HFFc6 (cell line): ENCODE measurements at places on chromosomes 1 and 21.

DNA sequence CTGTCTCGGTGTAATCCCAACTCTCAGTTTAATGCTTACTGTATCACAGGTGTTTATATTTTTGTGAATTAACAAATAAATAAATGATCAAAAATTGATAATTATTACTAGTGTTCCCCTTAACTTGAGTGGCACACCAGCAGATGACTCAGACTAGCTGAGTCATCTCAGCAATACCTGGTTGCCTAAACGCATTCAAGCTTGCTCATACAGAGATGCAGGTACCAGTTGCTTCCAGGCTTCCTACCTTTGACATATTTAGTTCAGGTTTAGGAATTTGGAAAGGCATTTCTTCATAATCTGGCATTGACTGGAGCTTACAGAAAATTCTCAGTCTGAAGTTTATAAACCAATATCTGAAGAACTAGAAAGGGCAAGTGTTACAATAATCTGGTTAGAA, 78.9 kb upstream of the LMO4 start:
- no peak for DNase-seq

DNA sequence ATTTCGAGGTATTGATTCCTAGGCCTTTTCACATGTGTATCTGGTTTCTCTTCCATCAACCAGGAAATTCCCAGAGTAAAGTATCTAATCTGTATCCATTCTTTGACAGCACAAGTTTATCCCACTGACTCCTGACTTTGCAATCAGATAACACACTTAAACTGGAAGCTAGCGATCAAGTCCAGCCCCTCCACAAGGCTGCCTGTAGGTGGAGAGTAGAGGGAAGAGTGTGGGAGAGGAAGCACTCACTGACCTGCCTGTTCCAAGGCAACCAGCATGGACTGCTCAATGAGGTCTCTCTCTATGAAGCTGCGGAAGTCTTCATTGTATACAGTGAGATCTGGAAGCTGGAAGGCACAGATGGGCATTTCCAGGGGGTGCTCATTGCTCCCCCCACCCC, 30.4 kb upstream of the MTMR11 start:
- DNase-seq, result no peak

DNA sequence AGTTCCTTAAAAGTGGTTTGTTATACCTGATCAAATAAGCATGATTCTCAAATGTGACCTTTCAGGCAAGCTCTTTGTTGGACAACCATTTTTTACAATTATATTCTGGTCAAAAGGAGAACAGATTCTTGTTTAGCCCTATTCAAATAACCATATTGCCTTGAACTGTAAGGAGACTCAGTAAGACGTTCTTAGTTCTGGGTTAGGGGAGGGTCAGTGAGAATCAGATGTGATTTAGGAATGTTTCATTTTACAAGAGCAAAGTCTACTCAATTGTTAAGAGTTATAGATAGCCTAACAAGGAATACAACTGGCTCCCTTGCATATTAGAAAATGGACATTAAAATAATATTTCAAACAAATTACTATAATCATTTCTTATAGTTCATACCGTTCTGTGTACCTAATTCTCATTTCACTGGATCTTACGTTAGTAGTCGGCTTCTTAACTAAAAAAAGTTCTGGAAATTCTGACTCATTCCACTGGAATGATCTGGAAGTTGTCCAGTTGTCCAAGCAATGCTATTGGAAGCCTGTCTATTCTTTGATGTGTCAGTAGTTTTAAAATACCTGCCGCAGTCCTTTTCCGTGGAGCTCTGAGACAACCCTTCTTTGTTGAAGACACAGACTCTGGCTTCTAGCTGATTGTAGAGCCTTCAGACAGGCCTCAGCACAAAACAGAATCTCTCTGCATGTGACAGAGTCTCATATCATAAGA, 88.8 kb downstream of the MAST2 start:
- peak; percentile 90 for DNase-seq

GRCh38 chr1:107795994-107796393, 169.0 kb downstream of the VAV3 start:
- DNase-seq, result no peak

- DNase-seq, result no peak
These were observed 230.1 kb downstream of the SRGAP2C start for GRCh38 chr1:121414905-121415304.

DNA sequence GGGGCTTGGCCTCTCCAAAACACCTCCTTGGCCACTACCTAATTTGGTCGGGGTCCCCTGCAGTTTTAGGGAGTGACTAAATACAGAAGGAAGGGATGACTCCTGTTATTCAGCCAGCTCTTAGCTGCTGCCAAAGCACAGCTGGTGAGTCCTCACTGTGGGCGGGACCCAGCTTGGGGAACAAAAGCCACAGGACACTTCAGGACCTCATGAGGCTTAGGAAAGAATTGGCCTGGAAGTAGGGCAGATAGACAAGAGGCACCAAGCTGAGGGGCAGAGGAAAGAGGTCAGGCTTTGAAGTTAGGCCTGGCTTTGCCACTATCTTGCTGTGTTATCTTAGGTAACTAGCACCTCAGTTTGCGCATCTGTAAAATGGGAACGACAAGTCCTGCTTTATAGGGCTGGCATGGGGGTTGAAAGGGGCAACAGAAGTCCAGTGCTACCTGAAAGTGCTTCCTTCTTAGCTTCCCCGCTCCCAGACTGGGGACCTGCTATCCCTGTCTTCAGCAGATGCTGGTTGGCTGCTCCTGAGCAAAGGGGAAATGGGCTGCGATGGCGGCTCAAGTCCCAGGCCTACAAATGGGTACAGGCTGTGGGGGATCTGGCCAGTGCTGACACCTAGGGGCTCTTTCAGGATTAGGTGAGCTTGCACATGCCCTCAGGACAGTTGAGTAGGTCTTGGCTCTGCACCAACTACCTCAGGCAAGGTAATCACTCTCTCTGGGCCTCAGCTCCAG, 15.7 kb downstream of the IFI6 start:
- peak; percentile 68 for DNase-seq

DNA sequence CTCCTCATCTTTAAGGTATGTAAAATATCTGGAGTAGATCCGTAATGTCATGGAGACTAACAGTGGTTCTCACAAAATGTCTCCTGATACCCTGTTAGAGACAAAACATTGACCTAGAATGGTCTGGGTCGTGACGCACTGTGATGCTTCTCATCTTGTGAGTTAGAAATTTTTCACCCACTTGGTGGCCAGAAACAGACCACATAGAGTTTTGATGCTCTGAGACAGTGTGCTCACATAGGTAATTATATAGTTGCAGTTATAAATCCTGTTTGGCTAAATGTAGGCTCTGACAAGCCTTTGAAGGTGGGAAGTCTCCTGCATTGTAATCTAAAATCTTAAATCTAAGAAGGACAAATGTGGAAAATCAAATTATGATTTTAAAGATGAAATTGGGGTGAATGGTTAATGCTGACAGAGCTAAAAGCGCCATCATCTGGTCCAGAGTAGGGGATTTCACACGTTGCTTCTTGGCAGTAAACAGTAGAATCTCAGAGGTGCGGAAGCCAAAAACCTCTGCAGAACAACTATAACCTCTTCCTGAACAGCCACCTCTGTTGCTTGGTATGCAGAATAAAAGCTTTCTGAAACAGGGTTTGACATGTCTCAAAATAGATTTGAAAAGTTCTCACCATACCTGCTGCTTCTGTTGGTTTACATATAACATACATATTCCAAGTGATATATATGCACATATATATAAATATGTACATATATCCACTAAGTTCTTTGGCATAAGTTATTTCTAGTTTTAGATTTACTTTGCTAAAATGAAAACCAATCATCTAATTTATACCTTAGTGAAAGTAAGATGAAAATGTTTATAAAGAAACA, 17.1 kb downstream of the RPAP2 start:
- DNase-seq, result no peak

- DNase-seq, result peak; percentile 11
These were observed 38.9 kb upstream of the ZBTB18 start for GRCh38 chr1:244012202-244012601.

DNA sequence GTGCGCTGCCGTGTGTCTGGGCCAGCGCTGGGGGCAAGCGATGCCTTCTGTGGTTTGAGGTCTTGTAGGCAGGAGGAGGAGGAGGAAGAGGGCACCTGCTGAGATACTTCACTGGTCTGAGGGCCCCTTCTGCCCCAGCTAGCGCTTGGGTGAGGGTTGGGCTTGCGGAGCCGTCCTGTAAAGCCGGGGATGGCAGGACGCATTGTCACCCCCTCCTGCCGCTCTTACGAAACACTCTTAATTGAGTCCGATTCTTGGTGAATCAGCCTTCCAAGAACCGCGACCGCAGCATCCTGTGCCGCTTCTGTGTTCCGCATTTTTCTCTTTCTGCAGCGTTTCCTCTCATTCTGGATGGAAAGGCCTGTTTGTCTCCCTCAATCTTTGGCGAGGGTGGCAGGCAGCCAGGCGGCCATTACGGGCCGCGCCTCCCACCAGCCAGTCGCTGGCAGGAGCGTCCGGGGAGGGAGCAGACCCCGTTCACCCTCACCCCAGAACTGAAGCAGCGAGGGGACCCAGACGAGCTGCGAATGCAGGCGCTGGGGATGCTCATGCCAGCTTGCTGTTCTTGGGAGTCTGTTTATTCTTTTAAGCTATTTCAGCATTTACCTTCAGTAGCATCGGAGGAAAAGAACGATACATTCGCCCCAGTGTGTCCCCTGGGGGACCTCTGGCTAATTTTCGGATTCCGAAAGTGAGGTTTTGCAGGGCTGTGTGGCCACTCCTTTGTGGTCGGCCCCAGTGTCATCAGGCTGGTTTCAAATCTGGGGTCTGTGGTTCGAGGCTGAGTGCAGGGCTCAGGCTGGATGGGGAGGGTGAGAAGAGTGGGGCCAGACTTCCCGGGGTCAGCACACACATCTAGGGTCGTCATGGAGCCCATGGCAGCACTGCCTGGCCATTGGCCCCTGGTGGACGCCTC, 62.7 kb downstream of the SKI start:
- DNase-seq, result peak; percentile 96

- DNase-seq, result peak; percentile 29
These were observed 53.1 kb upstream of the HMCN1 start for GRCh38 chr1:185681034-185681633.

DNA sequence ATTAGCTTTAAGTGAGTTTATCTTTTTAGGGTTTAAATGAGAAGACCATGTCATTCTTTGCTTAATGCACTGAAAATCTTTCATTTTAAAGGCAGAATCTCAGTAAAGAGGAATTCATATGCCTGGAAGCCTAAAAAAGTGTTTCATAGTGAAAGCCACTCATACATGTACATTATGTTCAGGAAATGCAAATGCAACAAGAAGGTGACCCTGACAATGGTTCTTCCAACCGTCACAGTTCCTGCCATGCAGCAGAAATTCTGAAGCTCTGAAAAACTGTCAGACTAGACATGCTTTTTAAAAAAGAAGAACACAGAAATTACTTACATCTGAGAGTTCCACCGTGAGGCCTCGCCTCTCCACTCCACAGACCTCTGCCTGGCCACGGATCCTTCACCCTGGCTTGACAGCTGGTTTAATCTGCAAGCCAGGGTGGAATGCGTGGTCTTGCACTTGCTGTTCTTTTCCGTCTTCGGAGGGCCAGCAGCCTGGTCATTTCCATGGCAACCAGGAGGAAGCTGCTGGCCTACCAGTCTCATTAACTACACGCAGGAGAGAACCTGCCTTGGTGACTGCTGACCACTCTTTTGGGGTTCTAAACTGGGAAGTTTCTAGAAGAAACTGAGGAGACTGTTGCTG, 41.8 kb upstream of the PAXBP1 start:
- DNase-seq, result no peak

DNA sequence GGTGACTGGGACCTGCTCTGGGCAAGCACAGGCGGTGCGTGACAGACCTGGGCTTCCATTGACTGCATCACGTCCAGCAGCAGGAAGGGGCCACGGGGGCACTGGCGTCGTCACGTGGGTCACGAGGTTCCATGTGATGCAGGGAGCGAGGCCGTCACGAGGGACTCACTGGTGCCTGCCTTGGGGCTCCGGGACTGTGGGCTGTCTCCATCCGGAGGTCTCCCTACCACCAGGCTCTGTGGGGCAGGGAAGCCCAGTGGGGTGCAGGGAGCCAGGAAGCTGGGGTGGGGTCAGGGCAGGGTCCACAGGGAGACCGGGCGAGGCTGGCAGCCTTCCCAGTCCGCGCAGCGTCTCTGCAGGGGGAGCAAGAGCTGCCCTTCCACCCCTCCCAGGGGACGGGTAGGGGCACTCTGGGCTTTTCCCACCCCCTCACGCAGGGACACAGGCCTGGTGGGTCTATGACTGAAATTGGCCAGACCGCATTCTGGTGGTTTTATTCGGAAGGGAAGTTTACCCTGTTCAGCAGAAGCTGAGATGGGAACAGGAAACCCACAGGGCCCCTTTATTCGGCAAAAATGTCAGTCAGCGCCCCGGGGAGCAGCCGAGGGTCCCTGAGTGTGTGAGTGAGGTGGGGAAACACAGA, 416 bp upstream of the TNFRSF14 start:
- DNase-seq, result peak; percentile 41

DNA sequence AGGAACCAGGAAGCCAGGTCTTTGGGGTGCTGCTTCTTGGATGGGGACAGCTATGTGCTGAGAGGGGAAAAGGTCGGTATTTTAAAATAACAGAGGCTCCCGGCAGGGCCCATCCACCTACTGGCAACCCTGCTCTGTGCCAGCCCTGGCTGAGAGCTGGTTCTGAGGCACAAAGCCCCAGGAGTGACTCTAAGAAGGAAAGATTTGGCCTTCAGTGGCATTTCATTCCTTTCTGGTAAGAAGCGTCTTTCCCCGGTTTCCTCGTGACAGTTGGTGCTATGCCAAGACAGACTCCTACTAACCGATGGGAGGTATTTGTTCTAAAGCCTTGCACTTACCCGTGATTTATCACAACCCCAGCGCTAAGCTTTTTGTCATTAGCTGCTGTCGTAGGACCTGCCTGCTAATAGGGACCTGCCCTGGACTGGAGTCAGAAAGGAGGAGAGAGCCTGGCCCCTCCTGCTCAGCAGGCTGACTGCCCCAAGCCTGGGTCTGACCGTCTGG, 123.1 kb upstream of the ADAR start:
- no peak for DNase-seq

- DNase-seq, result no peak
These were observed 22.5 kb downstream of the VPS26C start for GRCh38 chr21:37244501-37245095.

DNA sequence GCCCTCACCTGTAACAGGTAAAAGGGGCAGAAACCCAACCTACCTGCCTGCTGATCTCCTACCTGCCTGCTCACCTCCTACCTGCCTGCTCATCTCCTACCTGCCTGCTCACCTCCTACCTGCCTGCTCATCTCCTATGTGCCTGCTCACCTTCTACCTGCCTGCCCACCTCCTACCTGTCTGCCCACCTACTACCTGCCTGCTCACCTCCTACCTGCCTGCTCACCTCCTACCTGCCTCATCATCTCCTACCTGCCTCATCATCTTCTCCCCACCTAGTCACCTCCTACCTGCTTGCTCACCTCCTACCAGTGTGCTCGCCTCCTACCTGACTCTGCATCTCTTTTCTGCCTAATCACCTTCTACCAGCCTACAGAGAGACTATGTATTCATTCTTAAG, 452.9 kb downstream of the MATN1 start:
- no peak for DNase-seq
